ENCODE measurements at places on chromosomes 7 and 10.

- DNase-seq, result no peak
Measured at GRCh38 chr7:83873459-83873858, 224.5 kb upstream of the SEMA3E start.

- no peak for DNase-seq
Measured at GRCh38 chr7:79664884-79665676, 211.6 kb upstream of the MAGI2 start.

DNA sequence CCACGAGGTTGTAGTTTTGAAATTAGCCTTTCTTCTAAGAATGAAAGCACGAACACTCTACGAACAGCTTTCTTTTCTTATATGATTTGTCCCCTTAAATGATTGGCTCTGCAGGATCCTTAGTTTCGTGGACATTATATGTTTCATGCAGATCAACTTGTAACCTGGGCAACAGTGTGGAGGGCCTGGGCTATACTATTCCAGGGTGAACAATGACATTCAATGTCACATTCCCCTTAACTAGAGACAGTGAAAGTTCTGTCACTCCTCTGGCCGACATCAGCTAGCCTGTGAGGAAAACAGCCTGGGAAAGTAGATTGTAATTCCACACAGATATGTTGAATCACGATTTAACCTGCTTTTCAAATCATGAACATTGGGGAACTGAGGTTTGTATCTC is 23.4 kb downstream of the TAS2R16 start:
- no peak for DNase-seq

DNA sequence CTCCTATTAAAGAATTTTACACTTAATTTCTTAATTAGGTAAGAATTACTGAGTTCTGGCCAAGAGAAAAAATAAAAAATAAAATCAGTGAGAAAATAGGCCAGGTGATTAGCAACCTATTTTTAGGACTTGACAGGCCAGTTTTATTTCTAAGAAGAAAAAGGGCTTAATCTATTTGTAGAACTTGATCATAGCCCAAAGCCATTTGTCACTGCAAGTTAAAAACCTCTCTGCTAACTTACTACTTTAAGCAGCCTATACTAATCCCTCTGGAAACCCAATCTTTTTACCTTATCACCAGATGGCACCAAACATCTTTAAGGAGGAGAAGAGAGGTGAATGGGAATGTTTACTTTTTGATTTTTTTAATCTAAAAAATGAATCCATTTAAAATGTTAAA is 222.1 kb upstream of the RHOBTB1 start:
- DNase-seq, result no peak

- no peak for DNase-seq
Measured at GRCh38 chr10:71981015-71981875, 17.1 kb downstream of the CHST3 start.

GRCh38 chr7:94436700-94437099 is 42.0 kb downstream of the COL1A2 start:
- no peak for DNase-seq

Measured in RKO (cell line).